Activated CD4-positive, alpha-beta T cell treated with anti-CD3 and anti-CD28 coated beads, Interleukin-2, amount 50 U/mL, for 4 hours (primary cell): ENCODE measurements at places on chromosomes 1 and 21.

- DNase-seq: no peak
Measured at GRCh38 chr1:170262276-170262939, 116.6 kb downstream of the NTMT2 start.

- no peak for DNase-seq
Measured at GRCh38 chr1:151618470-151618869, 6.6 kb downstream of the SNX27 start.

DNA sequence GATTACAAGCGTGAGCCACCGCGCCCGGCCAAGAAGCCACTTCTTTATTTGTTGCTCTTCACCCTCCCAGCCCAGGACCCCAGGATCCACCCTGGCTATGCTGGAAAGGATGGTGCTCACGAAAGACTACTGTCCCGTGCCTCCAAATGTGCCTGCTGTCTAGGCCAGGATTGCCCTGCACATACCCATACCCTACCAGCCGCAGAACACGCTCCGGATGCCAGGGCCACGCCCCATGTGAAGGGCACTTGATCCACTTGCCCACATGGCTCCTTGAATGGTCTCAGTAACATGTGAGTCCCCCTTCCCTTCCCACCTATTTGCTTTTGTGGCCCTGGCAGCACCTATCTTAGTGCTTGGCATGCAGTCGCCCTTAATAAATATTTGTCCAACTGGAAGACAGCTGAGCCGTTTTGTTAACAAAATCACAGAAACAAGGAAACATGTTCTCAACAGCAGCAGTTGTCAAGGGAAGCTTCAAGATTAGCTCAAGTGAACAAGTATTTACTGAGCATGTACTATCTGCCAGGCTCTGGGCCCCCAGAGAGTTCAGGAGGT lies 13.8 kb upstream of the UBXN10 start:
- no peak for DNase-seq

- DNase-seq: no peak
Measured at GRCh38 chr1:232557096-232557495, 72.8 kb downstream of the SIPA1L2 start.

DNA sequence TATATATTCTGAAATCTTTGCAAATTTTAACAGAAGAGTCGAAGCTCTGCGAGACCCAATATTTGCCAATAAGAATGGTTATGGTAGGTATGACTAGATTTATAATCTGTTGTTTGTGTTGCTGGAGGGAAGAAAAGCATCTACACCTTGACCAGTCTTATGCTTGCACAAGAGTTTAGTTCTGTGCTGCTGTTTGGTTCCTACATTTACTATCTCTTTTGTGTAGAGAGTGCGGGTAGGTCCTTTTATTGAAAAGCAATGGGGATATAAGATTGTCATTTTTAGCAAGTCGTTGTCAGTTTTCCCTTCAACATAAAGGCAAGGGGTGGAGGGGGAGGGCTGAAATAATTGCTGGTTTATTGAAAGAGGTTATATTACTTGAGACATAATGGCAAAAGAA lies 396 bp downstream of the ELAVL4 start:
- DNase-seq: no peak
